HFFc6 (cell line): ENCODE measurements at places on chromosomes 1 and 21. TPM values are rescaled to one million over a fixed set of nuclear protein-coding genes. Genes with fewer than 3 reads are reported as not detected.

Gene OLFML2B
- total RNA-seq = 5.2 to 8.9 TPM (median 7.2 TPM) in 3 replicates

Gene JTB
- total RNA-seq = 102 to 129 TPM (median 127 TPM) in 3 replicates

Gene LAD1
- not detected in 3 replicates for total RNA-seq

Gene AIRE
- 0.05 TPM in 1 of 3 replicates, not detected in the others for total RNA-seq

Gene OR2T11
- total RNA-seq = not detected in 3 replicates

Gene SAMSN1
- not detected in 3 replicates for total RNA-seq

DNA sequence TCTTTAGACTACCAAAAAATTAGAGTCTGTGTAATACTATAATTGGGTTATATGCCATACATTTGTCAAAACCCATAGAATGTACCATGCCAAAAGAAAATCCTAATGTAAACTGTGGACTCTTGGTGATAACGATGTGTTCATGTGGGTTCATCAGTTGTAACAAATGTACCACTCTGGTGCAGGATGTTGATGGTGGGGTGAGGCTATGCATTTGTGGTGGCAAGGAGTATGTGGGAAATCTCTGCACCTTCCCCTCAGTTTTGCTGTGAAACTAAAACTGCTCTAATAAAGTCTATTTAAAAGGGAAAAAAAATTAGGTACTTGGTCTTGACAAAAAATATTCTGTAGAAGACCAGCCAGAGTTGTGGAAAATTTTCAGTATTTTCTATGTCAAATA lies 43.4 kb downstream of the INKA2 start:
- H3K4me1 ChIP-seq = peaks cover 2% of the 10 kb centered on the region
- H3K27me3 ChIP-seq = no peaks in the 10 kb centered on the region
- H3K4me3 ChIP-seq = no peak overlapping the region
- no peak overlapping the region for H3K27ac ChIP-seq

- H3K27me3 ChIP-seq = no peaks in the 10 kb centered on the region; the same call in 1 of the 2 replicates
- H3K4me3 ChIP-seq = no peak overlapping the region
- H3K36me3 ChIP-seq = no peaks in the 10 kb centered on the region
- no peak overlapping the region for H3K27ac ChIP-seq
- no peak for DNase-seq
- peaks cover 7% of the 10 kb centered on the region; the same call in 1 of the 2 replicates for H3K4me1 ChIP-seq
Measured at GRCh38 chr1:214101246-214101645, 113.5 kb downstream of the PROX1 start.

- no peaks in the 10 kb centered on the region for H3K36me3 ChIP-seq
- H3K27me3 ChIP-seq = no peaks in the 10 kb centered on the region; the same call in 1 of the 2 replicates
- no peak overlapping the region for H3K4me3 ChIP-seq
- no peak for DNase-seq
- H3K4me1 ChIP-seq = peaks cover 29% of the 10 kb centered on the region
Measured at GRCh38 chr1:85224734-85225623, 24.2 kb upstream of the SYDE2 start.

DNA sequence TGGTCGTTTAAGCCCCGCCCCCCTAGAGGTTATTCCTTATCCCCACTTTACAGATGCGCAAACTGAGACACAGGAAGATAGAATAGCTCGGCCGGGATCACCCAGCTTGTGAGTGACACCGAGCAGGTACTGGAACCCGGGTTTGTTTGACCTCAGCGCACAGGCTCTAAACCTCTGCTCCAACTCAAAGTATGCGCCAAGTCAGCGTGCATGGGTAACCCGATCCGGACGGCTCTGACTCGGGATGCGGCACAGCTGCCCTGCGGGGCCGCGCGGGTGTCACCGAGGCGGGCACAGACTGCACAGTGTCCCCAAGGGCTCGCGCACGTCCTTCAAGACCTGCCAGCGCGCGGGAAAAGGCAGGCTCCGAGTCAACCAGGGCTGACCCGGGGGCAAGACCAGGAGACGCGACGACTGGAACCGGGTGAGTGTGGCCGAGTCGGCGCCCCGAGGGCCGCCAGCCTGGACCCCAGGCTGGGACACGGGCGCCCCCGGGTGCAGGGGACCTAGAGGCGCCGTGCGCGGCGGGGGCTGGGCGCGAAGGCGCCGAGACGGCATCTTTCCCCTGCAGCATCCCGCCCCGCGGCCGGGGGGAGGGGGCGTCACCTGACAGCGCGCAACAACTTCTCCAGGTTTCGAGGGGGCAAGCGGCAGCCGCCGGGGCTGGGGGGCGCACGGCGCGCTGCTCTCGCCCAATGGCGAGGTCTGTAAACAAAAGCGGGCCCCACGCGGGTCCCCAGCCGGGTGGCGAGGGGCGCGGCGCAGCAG lies 101.9 kb upstream of the SOD1 start:
- H3K27me3 ChIP-seq = peaks cover 12% of the 10 kb centered on the region
- H3K4me3 ChIP-seq = no peak overlapping the region
- DNase-seq = no peak
- H3K36me3 ChIP-seq = no peaks in the 10 kb centered on the region; the same call in 1 of the 2 replicates
- no peak overlapping the region for H3K27ac ChIP-seq
- peaks cover 12% of the 10 kb centered on the region; the same call in 1 of the 2 replicates for H3K4me1 ChIP-seq

GRCh38 chr1:209647156-209647555 lies 5.1 kb downstream of the LAMB3 start:
- peaks cover 2% of the 10 kb centered on the region for H3K27me3 ChIP-seq
- H3K36me3 ChIP-seq = no peaks in the 10 kb centered on the region
- peak overlapping the region; percentile 30 for H3K4me3 ChIP-seq
- peaks cover 78% of the 10 kb centered on the region for H3K4me1 ChIP-seq
- peak overlapping the region; percentile 65 for H3K27ac ChIP-seq
- no peak for DNase-seq

DNA sequence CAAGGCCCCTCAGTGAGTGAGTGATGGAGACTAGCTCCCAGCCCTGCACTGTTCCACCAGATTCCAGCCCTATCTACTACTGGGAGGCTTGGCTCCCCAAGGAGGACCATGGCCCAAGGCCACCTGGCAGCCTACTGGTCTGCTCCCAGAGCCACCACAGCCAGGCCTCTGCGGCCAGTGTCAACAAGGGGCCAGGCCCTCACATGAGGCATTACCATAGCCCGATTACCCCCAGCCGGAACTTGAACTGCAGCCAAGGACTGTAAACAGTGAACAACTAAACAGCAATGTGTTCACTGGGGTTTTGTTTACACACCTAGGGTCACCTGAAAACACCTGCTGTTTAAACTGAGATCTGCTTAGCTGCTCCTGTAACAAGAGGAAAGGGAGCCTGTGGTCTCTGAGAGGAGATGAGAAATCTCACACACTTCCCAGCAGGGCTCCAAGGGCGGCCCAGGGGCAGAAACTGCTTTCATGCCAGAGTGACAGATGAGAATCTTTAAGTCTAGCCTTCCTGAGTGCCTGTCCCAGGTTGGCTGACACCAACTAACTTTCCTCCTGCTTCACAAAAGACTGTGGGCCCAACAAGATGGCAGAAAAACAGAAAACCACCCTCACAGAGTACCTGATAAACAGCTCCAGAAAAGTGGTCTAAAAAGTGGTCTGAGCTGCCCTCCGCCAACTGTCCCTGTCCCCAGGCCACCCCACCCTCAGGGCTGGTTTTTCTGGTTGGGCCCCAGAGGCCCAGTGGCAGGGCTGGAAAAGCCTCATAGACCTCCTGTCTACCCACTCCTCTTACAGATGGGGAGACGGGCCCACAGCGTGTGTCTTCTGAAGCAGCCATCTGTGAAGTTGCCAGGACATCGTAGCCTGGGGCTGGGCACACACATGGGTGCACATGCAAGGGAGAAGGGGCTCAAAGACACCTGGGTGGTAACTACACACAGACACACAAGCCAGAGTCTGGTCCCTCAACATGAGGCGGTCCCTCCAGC lies 28.8 kb downstream of the MEF2D start:
- peaks cover 26% of the 10 kb centered on the region for H3K4me1 ChIP-seq
- peaks cover 11% of the 10 kb centered on the region for H3K27me3 ChIP-seq
- H3K4me3 ChIP-seq = no peak overlapping the region; the same call in 1 of the 2 replicates
- peaks cover 49% of the 10 kb centered on the region for H3K36me3 ChIP-seq
- no peak for DNase-seq
- H3K27ac ChIP-seq = peak overlapping the region; percentile 33

DNA sequence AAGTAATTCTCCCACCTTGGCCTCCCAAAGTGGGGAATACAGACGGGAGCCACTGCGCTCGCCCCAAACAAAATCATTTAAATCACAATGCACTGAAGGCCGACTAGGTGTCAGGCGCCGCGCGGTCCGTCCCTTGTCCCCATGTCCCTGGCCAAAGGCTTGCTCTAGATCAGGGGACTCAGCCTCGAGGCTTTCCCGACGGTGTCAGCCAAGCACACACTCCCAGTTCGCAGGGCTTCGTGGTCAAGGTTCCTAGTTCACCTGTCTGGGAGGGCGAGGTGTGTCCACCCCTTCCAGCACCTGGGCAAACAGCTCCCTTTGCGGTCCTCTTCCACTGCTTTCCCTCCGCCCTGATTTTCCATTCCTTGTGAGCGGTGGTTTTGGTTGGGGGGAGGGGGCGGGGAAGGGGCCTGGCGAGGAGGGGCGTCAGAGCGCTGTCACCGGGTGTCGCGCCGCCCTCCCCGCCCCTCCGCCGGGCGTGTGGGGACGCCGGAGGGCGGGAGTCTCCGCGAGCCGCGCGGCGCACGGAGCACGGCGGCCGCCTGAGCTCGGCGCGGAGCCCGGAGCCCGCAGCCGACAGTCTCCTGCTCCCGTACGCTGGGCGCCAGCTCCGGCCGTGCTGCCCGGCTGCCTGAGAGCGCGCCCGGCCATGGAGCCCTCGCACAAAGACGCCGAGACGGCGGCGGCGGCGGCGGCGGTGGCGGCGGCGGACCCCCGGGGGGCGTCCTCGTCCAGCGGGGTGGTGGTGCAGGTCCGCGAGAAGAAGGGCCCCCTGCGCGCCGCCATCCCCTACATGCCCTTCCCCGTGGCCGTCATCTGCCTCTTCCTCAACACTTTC lies at the start of gene STUM:
STUM (plus strand) TSS at position 509 of the 838 bp plus-strand sequence; CDS start at position 650, 141 bp downstream.
- H3K27me3 ChIP-seq = peaks cover 26% of the 10 kb centered on the region
- H3K4me3 ChIP-seq = no peak within 1 kb of the TSS
- no peak within 1 kb of the TSS for H3K27ac ChIP-seq
- no peaks in the 10 kb centered on the region; the same call in 1 of the 2 replicates for H3K4me1 ChIP-seq
- no peaks in the 10 kb centered on the region for H3K36me3 ChIP-seq

DNA sequence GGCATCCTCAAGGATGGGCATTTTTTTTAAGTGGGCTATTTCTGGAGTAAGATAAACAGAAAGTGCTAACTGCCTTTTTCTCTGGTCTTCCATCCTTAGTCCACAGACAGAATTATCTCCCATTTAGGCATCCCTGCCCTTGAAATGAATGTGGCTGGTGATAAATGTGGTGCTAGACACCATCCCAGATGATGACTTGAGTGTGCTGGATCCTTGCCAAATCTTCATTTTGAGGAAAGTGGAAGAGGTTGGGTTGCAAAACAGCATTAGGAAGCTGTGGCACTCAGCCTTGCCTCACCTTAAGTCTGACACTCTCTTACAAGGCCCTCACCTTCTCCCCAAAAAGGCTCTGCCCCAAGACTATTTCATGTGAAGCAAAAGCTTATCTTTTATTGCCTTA lies 19.2 kb downstream of the MAB21L3 start:
- peaks cover 16% of the 10 kb centered on the region for H3K27me3 ChIP-seq
- DNase-seq = no peak
- H3K4me3 ChIP-seq = no peak overlapping the region
- no peaks in the 10 kb centered on the region for H3K36me3 ChIP-seq

DNA sequence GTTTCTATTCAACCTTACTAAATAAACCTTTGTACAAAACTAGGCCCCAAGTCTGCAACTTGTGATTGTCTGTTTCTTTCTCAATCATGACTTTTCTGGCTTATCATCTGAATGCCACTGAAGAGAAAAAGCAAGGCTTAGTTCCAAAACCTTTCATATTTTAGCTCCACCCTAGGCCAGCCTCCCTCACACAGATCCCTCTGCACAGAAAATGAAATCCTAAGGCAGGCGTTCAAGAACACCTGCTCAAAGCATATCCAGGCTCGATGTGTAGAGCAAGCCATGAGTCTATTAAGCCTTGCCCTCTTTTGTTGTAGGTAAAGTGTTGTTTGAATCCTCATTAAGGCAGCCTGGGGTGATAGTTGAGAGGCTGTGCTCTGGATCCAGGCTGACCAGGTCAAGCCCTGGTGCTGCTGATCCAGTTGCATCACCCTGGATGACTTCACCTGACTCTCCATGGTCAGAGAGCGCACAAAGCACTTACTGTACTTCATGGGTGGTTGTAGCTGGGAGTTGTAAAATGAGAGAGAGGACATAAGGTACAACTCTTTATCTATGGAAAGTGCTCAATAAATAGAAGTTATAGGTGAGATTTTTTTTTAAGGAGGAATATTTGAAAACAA lies 39.0 kb downstream of the FYB2 start:
- no peaks in the 10 kb centered on the region for H3K4me1 ChIP-seq
- H3K27ac ChIP-seq = no peak overlapping the region
- peaks cover 3% of the 10 kb centered on the region; the same call in 1 of the 2 replicates for H3K27me3 ChIP-seq
- DNase-seq = no peak
- H3K4me3 ChIP-seq = no peak overlapping the region

- no peak for DNase-seq
- peaks cover 46% of the 10 kb centered on the region for H3K4me1 ChIP-seq
- no peaks in the 10 kb centered on the region; the same call in 1 of the 2 replicates for H3K27me3 ChIP-seq
Measured at GRCh38 chr1:221998186-221998612, 256.3 kb upstream of the DUSP10 start.

- H3K27ac ChIP-seq = no peak overlapping the region
- H3K4me3 ChIP-seq = no peak overlapping the region
- peaks cover 68% of the 10 kb centered on the region for H3K27me3 ChIP-seq
- H3K36me3 ChIP-seq = peaks cover 4% of the 10 kb centered on the region; the same call in 1 of the 2 replicates
- 0 out of 2 replicates have a peak, but pooled peaks cover 5% of the 10 kb centered on the region for H3K4me1 ChIP-seq
Measured at GRCh38 chr1:2014741-2015735, 4.1 kb upstream of the GABRD start.

GRCh38 chr1:36123356-36123755 lies 1.7 kb downstream of the COL8A2 start:
- H3K4me1 ChIP-seq = peaks cover 12% of the 10 kb centered on the region
- H3K27me3 ChIP-seq = peaks cover 21% of the 10 kb centered on the region
- H3K27ac ChIP-seq = no peak overlapping the region
- DNase-seq = no peak
